ENCODE measurements at places on chromosomes 5 and 9. TPM values are rescaled to one million over a fixed set of nuclear protein-coding genes. Genes with fewer than 3 reads are reported as not detected.

The PCDHGB1 gene
- 0.41 TPM for polyA plus RNA-seq

The LHX6 gene
- polyA plus RNA-seq: not detected

The TNFSF15 gene
- polyA plus RNA-seq: 0.03 TPM

The NR4A3 gene
- polyA plus RNA-seq: 0.60 TPM

The PPP3R2 gene
- polyA plus RNA-seq: not detected
